BE2C (cell line): ENCODE measurements at places on chromosomes 1 and 21.

- DNase-seq: no peak
These were observed 36.1 kb downstream of the DNTTIP2 start for GRCh38 chr1:93842750-93843500.

DNA sequence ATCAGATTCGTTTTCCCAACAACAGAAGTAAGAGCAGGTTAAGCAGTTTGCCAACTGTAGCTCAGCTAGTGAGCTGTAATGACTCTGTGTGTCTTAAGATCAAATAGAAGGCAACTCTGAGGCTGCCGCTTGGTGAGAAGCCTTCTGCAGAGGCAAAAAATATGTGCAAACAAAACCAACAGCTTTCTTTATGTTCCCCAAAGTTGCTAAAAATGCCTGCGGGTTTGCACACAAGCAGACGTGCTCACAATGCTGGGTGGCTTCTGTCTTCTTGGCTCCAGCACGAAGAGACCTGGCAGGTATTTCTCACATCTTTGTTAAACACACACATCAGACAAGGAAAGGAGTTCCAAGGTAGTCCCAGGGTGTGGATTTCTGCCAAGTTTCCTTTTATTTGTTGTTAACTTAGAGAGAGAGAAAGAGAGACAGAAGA is 158.9 kb upstream of the JUN start:
- DNase-seq: no peak

DNA sequence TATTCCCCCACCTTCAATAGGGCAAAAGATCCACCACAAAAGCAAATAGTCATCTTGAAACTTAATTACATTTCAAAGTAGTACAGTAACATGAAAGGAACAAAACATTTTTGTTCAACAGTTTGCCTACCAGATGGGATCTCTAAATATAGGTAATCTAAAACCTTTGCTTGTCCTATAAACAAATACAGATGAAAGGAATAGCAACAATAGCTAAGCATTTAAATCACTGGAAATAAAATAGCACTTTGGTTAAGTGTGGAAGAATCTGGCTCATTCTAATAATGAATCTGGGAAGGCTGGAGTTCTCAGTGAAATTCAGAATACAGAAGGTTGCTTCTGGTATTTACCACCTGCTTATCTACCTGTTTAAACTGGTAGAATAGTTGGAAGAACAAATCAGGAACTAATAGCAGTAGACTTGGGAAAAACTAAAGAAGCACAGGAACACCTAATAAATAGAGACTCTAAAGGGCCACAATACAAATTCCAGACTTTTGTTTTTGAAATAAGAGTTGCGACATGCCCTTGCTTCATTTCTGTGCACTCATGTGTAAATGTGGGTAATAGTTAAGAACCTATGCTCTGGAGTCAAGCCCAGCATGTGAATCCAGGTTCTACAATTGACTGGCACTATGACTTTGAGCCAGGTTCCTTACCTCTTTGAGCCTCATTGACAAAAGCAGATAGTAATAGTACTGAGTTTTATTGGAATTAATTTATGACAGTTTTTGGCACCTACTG is 2.3 kb upstream of the LYPLAL1 start:
- no peak for DNase-seq

GRCh38 chr21:43194303-43195120 is 25.7 kb downstream of the CRYAA start:
- no peak for DNase-seq
